Camera-type eye (tissue), 1 donor: ENCODE measurements at places on chromosomes 5 and 9. TPM values are rescaled to one million over a fixed set of nuclear protein-coding genes. Genes with fewer than 3 reads are reported as not detected.

The HTR1A gene
- total RNA-seq = not detected

The FAM221B gene
- not detected for total RNA-seq

The ANGPTL2 gene
- total RNA-seq = 26.6 TPM

The LHX3 gene
- total RNA-seq = 18.5 TPM

The SETX gene
- 97.5 TPM for total RNA-seq

The EPB41L4B gene
- 8.9 TPM for total RNA-seq

The SLC36A2 gene
- not detected for total RNA-seq

The FLT4 gene
- 15.1 TPM for total RNA-seq

The MXD3 gene
- total RNA-seq = 14.5 TPM

The ITK gene
- total RNA-seq = 0.44 TPM

The FOXD4 gene
- total RNA-seq = 0.82 TPM

The ANKRD20A1 gene
- 7.1 TPM for total RNA-seq

The IL5 gene
- total RNA-seq = not detected

The MGAT1 gene
- 105 TPM for total RNA-seq

The WDR38 gene
- total RNA-seq = not detected

The FAM151B gene
- 12.6 TPM for total RNA-seq

The CBY3 gene
- total RNA-seq = not detected

The HK3 gene
- 1.9 TPM for total RNA-seq

The PCDHGB7 gene
- 26.6 TPM for total RNA-seq

The BTNL8 gene
- total RNA-seq = not detected

The OR1J2 gene
- not detected for total RNA-seq

The SLC34A3 gene
- not detected for total RNA-seq

The MYO10 gene
- total RNA-seq = 103 TPM

The PAEP gene
- total RNA-seq = not detected

The ECSCR gene
- total RNA-seq = 10.8 TPM

The IL33 gene
- 25.2 TPM for total RNA-seq

The KLHL3 gene
- total RNA-seq = 23.7 TPM

The GFPT2 gene
- 17.5 TPM for total RNA-seq

The GPR21 gene
- total RNA-seq = 7.7 TPM

The PCDHGA3 gene
- total RNA-seq = 7.5 TPM

The IFNK gene
- total RNA-seq = not detected

The SHOC1 gene
- total RNA-seq = not detected

The PCDHB5 gene
- total RNA-seq = 8.4 TPM

The GLDC gene
- total RNA-seq = 18.4 TPM

The DMRT3 gene
- total RNA-seq = 0.22 TPM

The CD14 gene
- 22.0 TPM for total RNA-seq

The KIF4B gene
- total RNA-seq = 0.33 TPM

The PDLIM4 gene
- total RNA-seq = 15.4 TPM

The BASP1 gene
- total RNA-seq = 193 TPM

The TLR4 gene
- 12.6 TPM for total RNA-seq

The TRAF1 gene
- 6.2 TPM for total RNA-seq
